Stimulated activated CD8-positive, alpha-beta memory T cell treated with anti-CD3 and anti-CD28 coated beads, Interleukin-15, amount 100 ng/mL, for 48 hours (primary cell): ENCODE measurements at places on chromosomes 3 and 15.

DNA sequence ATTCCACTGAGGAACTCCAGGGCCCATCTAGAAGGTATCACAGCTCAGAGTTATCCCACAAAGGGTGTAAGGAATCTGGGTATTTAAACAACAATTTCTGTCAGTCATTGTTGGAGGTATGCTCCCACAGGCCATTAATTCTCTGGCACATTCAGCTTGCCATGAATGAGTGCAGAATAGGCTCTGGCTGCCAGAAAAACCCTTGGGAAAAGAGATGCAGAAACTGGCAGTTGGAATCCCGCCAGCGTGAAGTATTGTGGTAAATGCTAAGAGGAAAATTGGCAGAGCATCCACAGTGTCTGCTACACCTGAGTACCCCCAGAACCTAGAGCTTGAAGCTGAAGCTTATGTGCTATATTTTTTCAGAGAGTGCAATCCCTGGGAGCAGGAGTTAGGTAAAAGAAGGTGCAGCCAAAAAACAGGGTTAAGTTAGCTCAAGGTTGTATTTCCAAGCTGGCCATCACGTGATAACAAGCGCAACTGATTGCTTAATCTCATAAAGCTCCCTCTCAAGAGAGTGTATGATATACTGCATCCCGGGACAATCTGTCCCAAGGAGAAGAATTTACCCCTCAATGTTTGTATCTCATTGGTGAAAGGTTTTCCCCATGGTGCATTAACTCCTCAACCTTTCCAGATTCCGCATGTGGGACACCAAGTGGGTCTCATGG, 94.2 kb upstream of the ACP3 start:
- DNase-seq, result no peak

DNA sequence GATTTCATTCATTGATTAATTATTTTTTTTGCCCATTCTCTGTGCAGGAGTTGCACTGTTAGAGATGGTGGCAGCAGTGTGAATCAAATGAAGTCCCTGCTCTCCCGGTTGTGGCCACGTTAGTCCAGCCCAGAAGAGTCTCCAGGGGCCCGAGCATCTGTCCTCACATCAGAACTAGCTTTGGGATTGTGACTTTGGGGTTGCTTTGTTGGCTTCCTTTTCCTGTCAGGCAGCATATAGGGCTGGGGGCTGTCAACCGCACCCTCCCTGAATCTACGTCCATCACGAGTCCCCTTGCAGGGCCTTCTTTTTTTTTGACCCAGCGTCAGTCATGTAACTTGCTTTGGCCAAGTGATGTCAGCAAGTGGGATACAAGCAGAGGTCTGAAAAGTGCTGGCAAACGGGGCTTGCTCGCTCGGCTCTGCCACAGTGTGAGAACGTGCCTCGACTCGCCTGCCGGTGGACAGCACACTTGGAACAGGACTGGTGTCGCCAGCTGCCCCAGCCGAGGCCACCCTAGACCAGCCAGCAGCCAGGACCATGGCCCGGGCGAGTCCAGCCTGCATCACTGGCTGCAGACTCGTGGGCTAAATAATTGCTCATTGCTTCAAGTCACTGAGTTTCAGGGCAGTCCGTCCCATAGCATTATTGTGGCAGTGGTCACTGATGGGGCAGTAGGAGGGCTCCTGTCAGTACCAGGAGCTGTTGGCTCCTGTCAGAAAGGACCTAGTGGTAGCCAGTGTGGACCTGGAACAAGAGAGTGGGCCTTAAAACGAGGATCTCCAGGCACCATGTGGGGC, 151.6 kb upstream of the MEF2A start:
- no peak for DNase-seq

DNA sequence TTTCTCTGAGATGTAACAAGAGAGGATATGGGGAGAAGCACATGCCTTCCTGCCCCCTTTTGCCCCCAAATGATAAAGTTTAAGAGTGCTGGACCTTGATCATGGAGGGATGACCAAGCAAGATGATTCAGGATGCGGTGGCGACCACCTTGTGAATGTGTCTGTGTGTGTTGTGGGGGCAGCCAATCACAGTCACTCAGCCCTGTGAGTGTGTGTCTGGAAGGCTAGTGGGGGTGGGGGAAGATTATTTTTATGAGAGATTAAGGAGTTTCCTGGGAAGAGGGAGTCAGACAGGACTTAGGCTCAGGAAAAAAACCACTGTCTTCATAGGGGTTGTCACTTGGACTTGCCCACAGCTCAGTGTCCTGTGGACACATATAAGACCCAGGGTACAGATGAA, 57.8 kb upstream of the KY start:
- DNase-seq, result no peak

DNA sequence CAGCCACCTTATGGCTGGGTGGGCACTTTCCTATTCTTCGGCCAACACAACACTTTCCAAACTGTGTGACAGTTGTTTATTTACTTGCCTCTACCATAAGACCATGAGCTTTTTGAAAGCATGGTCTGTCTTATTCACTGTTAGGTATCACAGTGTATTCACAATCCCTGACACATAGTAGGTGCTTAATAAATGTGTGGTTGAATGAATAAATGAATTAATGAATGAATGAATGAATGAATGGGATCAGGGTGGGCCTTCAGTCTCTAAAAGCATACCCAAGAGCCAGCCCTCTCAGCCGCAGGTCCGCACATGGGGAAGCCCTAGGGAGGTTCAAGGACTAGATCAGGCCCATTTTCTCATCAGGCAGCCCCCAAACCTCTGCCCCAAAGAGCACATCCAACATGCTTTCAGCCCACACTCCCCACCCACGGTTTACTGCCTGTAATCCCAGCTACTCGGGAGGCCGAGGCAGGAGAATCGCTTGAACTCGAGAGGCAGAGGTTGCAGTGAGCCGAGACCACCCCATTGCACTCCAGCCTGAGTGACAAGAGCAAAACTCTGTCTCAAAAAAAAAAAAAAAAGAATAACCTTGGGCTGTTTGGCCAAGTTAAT, 95.9 kb downstream of the LIPC start:
- no peak for DNase-seq

- no peak for DNase-seq
These were observed 22.4 kb downstream of the CCDC12 start for GRCh38 chr3:46954178-46954577.

- DNase-seq, result no peak
These were observed 28.3 kb upstream of the HHATL start for GRCh38 chr3:42730706-42731420.

- DNase-seq, result no peak
These were observed 486.9 kb upstream of the ADAMTS9 start for GRCh38 chr3:65174713-65175112.

- DNase-seq, result no peak
These were observed 888 bp downstream of the TMEM115 start for GRCh38 chr3:50358355-50358910.

DNA sequence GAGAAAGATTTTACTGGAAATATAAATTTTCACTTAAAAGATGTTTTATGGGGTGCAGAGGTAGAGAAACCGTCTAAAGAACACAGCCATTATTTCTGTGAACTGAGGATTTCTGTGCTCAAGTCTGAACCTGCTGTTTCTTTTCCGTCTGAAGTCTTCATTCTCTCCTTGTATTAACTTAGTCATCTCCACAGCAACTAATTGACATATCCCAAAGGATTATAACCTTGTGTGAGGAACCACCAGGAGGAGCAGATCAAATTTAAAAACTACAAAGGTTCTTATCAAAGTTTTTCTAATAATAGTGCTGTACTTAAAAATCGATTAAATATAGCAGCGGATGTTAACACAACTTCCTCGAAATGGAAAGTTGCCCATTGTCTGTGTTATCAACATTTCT, 31.1 kb upstream of the ICE2 start:
- no peak for DNase-seq

DNA sequence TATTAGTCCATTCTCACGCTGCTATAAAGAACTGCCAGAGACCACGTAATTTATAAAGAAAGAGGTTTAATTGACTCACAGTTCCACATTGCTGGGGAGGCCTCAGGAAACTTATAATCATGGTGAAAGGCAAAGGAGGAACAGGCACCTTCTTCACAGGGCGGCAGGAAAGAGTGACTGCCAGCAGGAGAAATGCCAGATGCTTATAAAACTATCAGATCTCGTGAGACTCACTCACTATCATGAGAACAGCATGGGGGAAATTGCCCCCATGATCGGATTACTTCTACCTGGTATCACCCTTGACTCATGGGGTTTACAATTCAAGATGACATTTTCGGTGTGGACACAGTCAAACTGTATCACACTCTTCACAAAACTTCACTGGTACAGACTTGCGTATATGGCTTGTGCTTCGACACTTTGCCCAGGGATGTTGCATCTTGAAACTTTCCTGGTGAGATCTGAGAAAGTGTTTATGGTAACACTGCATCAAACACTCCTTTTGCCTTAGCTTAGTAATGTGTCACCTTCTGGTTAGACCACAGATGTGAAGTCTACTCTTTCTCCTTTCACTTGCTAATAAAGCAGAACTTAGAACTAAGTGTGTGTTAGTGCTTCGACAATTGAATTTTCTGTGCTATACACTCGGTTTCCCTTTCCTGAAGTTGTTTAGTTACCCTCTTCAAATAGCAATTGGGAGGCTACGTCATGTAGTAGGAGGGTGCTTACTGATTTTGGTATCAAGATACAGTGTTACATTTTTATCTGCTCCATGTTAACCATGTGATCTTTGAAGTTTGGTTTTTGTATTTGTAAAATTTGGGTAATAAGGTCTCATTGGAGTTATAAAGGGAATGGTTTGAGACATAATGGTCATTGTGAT, 185.7 kb downstream of the LPP start:
- peak; percentile 47 for DNase-seq

GRCh38 chr15:86231864-86232721, 152.4 kb downstream of the AGBL1 start:
- no peak for DNase-seq

DNA sequence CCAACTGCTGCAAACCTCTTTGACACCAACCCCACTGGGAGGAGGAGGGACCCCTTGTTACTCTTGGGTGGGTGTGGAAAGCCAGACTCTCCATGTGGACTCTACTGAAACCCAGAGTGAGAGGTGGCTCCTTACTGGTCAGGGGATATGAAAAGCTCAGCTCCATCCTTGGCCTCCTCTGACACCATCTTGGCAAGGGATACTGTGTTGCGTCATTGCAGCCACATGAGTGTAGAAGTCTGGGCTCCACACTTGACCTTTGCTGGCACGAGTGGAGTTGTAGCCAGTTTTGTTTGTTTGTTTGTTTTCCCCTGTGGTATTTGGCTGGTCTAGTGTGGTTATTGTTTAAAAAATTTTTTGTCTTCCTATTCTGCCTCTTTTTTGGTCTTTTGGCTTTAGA, 289.1 kb downstream of the GAP43 start:
- no peak for DNase-seq

DNA sequence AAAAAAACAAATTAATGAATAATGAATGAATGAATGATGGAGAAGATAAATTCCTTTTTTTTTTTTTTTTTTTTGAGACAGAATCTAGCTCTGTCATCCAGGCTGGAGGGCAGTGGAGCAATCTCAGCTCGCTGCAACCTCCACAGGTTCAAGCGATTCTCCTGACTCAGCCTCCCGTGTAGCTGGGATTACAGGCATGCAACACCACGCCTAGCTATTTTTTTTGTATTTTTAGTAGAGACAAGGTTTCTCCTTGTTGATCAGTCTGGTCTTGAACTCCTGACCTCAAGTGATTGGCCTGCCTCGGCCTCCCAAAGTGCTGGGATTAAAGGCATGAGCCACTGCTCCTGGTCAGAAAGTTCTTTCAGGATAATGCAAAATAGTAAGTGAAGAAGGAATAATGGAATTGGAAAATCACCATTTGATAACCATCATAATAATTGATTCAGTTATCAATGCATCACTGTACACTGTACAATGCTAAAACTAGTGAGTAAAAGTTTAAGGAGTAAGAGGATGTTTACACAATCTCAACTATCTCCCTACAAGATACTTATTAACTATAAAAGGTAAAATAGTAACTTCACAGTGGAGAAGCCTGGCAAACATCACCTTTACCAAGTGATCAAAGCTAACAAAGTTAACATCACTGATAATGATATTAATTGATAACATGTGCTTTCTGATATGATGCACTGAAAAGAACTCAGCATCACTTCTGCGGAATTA, 12.3 kb upstream of the INO80 start:
- no peak for DNase-seq

GRCh38 chr15:86488046-86488445, 408.4 kb downstream of the AGBL1 start:
- DNase-seq, result no peak

DNA sequence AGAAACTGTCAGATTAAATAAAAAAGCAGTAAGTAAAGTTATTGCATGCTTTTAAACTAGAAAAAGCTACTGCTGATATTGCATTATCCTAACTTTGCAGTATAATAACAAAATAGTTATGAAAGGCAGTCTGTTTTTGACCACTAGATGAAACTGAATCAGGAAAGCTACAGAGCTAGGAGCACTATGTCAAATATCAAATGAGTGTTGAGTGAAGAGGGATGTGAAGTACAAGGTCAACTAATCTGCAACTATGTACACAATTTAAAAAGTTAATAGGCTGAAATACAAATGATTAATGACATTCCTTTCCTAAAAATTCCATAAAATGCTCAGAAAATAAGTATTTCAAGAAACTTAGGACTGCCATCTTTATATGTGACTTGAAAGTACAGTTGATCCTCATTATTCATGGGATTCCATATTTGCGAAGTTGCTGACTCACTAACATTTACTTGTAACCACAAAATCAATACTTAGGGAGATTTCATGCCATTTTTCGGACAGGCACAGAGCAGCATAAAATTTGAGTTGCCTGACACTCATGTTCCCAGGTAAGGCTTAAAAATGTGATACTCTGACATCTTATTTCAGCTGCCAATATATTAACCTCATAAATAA, 34.5 kb downstream of the SLC4A7 start:
- DNase-seq, result no peak

DNA sequence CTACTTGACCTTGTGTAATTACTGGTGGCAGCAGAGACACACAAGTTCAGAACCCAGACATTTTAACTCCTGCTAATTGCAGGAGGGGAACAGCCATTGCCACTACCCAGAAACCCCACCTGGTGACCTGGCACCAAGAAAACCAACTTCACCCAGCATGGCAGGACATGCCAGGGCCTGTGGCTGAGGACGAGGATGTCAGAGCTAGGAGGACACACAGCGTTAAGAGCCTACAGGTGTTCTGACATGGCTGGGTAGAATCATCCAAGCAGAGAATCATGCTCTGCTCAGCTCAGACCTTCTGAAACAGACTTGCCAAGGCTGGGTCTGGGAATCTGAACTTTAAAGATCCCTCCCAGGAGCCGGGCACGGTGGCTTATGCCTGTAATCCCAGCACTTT, 11.7 kb upstream of the SPATA12 start:
- DNase-seq, result no peak

- DNase-seq, result no peak
These were observed 40.8 kb downstream of the KLHL25 start for GRCh38 chr15:85753791-85754452.

DNA sequence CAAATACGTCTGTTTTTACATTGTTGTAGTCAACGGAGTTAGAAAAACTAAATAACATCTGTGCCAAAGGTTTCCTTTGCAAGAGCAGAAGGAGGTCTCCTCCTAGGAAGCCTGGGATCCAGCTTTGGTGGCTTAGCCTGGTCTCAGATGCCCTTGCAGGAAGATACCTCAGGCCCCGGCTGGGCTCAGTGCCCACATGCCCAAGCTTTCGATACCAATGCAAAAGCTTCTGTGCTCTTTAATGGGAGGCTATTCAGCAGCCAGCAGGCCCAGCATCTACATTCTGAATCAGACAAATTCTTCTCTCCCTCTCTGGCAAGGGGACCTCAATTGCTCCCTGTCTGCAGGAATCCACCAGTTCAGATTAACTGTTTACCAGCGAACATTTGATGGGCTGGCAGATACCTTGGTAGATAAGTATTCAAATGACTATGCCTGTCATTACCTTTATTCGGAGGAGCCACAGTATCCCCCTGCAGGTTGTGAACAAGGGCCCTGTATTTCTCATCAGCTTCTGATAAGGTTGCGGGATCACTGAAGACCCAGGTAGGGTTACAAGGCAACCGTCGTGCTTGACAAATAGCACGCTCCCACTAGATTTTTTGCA, 180.1 kb upstream of the KBTBD8 start:
- no peak for DNase-seq
